ENCODE measurements at places on chromosomes 12 and 14.

- H3K4me1 ChIP-seq = peaks cover 2% of the 10 kb centered on the region
- H3K27ac ChIP-seq = no peak overlapping the region
- H3K36me3 ChIP-seq = no peaks in the 10 kb centered on the region
- peaks cover 20% of the 10 kb centered on the region for H3K27me3 ChIP-seq
- DNase-seq = no peak
Measured at GRCh38 chr12:53093777-53094393, 3.6 kb upstream of the IGFBP6 start.

DNA sequence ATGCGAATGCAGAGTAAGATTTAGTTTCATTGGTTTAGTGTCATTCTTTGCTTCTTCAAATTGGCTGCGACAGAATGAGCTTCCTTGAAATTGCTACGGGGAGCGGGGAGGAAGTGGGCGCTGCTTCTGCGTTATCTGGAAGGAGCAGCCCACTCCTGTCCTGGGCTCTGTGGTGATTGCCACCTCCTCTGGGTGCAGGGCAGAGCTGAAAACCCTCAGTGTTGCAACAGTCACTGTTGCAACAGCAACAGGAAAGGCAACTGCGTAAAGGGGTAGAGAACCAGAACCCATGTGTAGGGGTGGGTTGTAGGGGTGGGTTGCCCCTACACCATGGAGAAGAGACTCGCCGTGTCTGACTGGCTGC is 57.7 kb downstream of the MAX start:
- peaks cover 6% of the 10 kb centered on the region for H3K4me1 ChIP-seq
- H3K4me3 ChIP-seq = no peak overlapping the region
- H3K27me3 ChIP-seq = no peaks in the 10 kb centered on the region
- H3K36me3 ChIP-seq = no peaks in the 10 kb centered on the region
- DNase-seq = no peak

- no peaks in the 10 kb centered on the region for H3K27me3 ChIP-seq
- peak overlapping the region; percentile 65 for H3K27ac ChIP-seq
- no peak for DNase-seq
- peak overlapping the region; percentile 94 for H3K4me3 ChIP-seq
- peaks cover 2% of the 10 kb centered on the region for H3K4me1 ChIP-seq
- H3K36me3 ChIP-seq = no peaks in the 10 kb centered on the region
Measured at GRCh38 chr12:64609536-64610078, 688 bp upstream of the RASSF3 start.

GRCh38 chr12:113416091-113416754 is 6.0 kb upstream of the SDSL start:
- H3K27ac ChIP-seq = no peak overlapping the region
- H3K4me1 ChIP-seq = no peaks in the 10 kb centered on the region
- no peaks in the 10 kb centered on the region for H3K27me3 ChIP-seq
- H3K4me3 ChIP-seq = no peak overlapping the region
- no peak for DNase-seq
- H3K36me3 ChIP-seq = no peaks in the 10 kb centered on the region

DNA sequence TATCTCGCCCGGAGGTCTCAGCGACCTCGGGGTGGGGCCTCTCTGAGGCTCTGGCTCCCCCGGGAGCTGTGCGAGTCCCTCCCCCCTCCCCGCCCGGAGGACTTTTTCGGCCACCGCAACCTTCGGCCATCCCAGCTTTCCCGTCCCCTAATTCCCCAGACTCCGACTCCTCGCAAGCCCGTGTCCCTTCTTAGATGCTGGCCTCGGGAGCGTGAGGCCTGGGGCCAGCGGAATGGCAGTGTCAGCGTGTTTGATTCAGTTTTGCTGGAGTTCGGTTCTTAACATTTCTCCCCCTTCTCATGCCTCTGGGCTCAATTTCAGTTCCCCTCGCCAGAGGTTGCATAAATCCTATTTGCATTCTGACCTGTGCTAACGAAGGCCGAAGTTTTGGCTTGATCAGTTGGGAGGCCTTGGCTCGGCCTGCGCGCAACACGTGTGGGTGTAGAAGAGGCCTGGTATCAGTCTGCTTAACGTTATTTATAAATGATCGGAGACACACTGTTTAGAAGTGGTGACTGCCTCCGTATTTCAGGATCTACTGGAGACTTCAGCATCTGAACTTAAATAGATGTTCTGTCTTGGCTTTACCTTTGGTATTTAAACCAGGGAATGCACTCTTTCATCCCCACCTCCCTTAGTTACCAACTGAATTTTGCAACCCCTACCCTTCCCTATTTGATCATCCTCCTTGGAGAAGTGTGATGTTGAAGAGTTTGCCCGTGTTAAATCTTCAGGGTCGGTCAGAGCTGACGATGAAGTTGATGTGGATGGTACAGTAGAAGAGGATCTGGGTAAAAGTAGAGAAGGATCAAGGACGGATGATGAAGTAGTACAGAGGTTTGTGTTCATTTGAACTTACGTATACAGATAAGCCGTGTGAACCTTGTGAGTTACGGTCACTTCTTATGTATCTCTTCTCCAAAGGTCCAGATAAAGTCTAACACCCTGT is 851 bp downstream of the HSP90B1 start:
- peak overlapping the region; percentile 89 for H3K4me3 ChIP-seq
- no peak for DNase-seq
- peak overlapping the region; percentile 85 for H3K27ac ChIP-seq
- H3K27me3 ChIP-seq = no peaks in the 10 kb centered on the region
- peaks cover 3% of the 10 kb centered on the region for H3K4me1 ChIP-seq

- no peak overlapping the region for H3K4me3 ChIP-seq
- no peaks in the 10 kb centered on the region for H3K36me3 ChIP-seq
- no peak for DNase-seq
Measured at GRCh38 chr14:101717663-101718490, 43.6 kb upstream of the PPP2R5C start.

- peaks cover 36% of the 10 kb centered on the region for H3K36me3 ChIP-seq
- H3K27me3 ChIP-seq = peaks cover 47% of the 10 kb centered on the region
- no peak overlapping the region for H3K4me3 ChIP-seq
- peaks cover 4% of the 10 kb centered on the region for H3K4me1 ChIP-seq
- no peak overlapping the region for H3K27ac ChIP-seq
Measured at GRCh38 chr12:113461666-113462065, 10.0 kb downstream of the LHX5 start.

DNA sequence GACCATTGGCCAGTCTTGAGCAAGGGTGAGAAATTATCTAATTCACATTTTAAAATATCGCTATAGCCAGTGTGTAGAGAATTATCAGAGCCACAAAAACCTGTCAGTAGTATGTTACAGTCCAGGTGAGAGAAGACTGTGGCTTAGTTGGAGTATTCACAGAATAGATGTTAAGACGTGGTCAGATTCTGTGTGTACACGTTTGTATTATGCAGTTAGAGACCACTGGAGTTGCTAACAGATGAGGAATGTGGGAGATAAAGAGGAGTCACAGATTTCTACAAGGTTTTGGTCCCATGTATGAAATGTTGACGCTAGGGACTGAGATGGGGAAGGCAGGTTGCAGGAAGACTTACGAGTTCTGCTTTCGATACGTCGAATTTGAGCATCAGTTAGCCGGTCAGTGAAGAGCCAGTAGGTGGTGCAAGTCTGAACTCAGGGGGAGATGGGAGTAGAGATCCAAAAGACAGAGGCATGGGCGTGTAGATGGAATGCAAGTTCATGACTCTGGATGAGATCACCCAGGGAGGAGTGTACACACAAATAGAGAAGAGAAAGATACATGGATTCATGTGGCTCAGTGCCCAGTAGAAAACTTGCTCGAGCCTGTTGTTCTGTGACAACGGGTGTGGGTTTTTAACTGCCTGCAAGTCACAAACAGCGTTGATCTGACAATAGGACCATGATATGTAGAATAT is 114.8 kb upstream of the FLRT2 start:
- no peaks in the 10 kb centered on the region for H3K36me3 ChIP-seq
- DNase-seq = peak; percentile 45
- H3K4me1 ChIP-seq = no peaks in the 10 kb centered on the region

GRCh38 chr12:32794281-32794680 is 38.6 kb upstream of the YARS2 start:
- no peak overlapping the region for H3K4me3 ChIP-seq
- no peaks in the 10 kb centered on the region for H3K27me3 ChIP-seq
- no peaks in the 10 kb centered on the region for H3K4me1 ChIP-seq
- no peak for DNase-seq
- no peak overlapping the region for H3K27ac ChIP-seq
- H3K36me3 ChIP-seq = peaks cover 18% of the 10 kb centered on the region

- H3K4me1 ChIP-seq = no peaks in the 10 kb centered on the region
- no peak for DNase-seq
- peaks cover 26% of the 10 kb centered on the region for H3K27me3 ChIP-seq
- H3K4me3 ChIP-seq = no peak overlapping the region
Measured at GRCh38 chr12:21938879-21939278, 2.3 kb downstream of the ABCC9 start.

- H3K36me3 ChIP-seq = no peaks in the 10 kb centered on the region
- DNase-seq = no peak
- H3K27ac ChIP-seq = no peak overlapping the region
- H3K27me3 ChIP-seq = no peaks in the 10 kb centered on the region
- H3K4me3 ChIP-seq = no peak overlapping the region
Measured at GRCh38 chr12:116677202-116677661, 60.6 kb downstream of the SPRING1 start.

GRCh38 chr14:59123975-59124374 is 64.5 kb upstream of the DAAM1 start:
- no peaks in the 10 kb centered on the region for H3K36me3 ChIP-seq
- H3K4me3 ChIP-seq = no peak overlapping the region
- no peak overlapping the region for H3K27ac ChIP-seq
- DNase-seq = no peak
- H3K27me3 ChIP-seq = no peaks in the 10 kb centered on the region

- no peaks in the 10 kb centered on the region for H3K4me1 ChIP-seq
- peak; percentile 66 for DNase-seq
- no peaks in the 10 kb centered on the region for H3K36me3 ChIP-seq
- H3K4me3 ChIP-seq = no peak overlapping the region
Measured at GRCh38 chr12:11581179-11581755, 68.2 kb upstream of the ETV6 start.

DNA sequence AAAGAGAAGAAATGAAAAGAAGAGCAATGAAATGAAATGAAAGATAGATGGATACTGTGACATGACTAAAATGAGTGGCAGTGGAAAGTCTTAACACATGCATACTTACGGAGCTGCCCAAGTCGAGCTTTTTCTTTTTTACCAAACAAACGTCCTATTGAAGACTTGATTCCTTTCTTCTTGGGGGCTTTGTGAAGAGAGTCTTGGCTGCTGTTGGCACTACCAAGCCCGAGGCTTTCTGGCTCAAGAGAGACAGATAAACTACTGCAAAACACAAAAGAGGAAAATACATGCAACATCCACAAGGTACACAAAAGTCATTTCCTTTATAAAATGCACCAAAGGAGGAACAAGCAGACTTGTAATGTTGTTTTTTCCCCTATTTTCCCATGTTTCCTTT is 261.2 kb downstream of the ACSS3 start:
- H3K36me3 ChIP-seq = no peaks in the 10 kb centered on the region
- H3K4me3 ChIP-seq = no peak overlapping the region
- no peak for DNase-seq
- no peaks in the 10 kb centered on the region for H3K27me3 ChIP-seq
- no peak overlapping the region for H3K27ac ChIP-seq

GRCh38 chr12:128387811-128388422 is 120.9 kb downstream of the TMEM132C start:
- H3K4me1 ChIP-seq = peaks cover 1% of the 10 kb centered on the region
- H3K36me3 ChIP-seq = no peaks in the 10 kb centered on the region
- DNase-seq = peak; percentile 91
- H3K4me3 ChIP-seq = no peak overlapping the region
- no peak overlapping the region for H3K27ac ChIP-seq

GRCh38 chr12:87676731-87677130 is 352.5 kb downstream of the C12orf50 start:
- H3K27me3 ChIP-seq = no peaks in the 10 kb centered on the region
- no peak overlapping the region for H3K4me3 ChIP-seq
- H3K27ac ChIP-seq = no peak overlapping the region
- no peaks in the 10 kb centered on the region for H3K36me3 ChIP-seq
- no peaks in the 10 kb centered on the region for H3K4me1 ChIP-seq
- DNase-seq = no peak

- H3K27me3 ChIP-seq = no peaks in the 10 kb centered on the region
- no peak overlapping the region for H3K4me3 ChIP-seq
- no peak overlapping the region for H3K27ac ChIP-seq
Measured at GRCh38 chr12:128956755-128957154, 103.5 kb downstream of the GLT1D1 start.

GRCh38 chr14:69612014-69612782 is 802 bp downstream of the SUSD6 start:
- peaks cover 8% of the 10 kb centered on the region for H3K4me1 ChIP-seq
- no peaks in the 10 kb centered on the region for H3K36me3 ChIP-seq
- no peaks in the 10 kb centered on the region for H3K27me3 ChIP-seq
- H3K4me3 ChIP-seq = peak overlapping the region; percentile 60
- DNase-seq = no peak

- H3K4me1 ChIP-seq = no peaks in the 10 kb centered on the region
- H3K27me3 ChIP-seq = no peaks in the 10 kb centered on the region
- H3K36me3 ChIP-seq = no peaks in the 10 kb centered on the region
- H3K27ac ChIP-seq = no peak overlapping the region
- no peak overlapping the region for H3K4me3 ChIP-seq
Measured at GRCh38 chr14:89892953-89893352, 61.6 kb downstream of the EFCAB11 start.

DNA sequence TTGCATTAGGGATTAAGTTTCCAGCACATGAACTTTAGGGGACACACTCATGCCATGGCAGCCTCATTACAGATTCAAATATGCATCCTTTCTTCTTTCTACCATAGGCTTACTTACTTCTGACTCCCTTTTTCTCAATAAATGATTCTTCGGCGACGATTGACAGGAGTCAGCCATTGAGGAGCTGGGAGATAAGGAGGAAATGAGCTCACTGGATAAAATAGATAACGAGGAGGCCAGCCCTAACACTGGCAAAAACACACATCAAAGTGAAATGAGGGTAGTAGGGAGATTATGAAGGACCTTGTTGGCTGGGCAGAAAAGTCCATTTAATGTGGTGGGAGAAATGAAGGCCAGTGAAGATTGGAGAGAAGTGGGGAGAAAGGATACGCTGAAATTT is 172.2 kb downstream of the SLC41A2 start:
- H3K36me3 ChIP-seq = no peaks in the 10 kb centered on the region
- no peaks in the 10 kb centered on the region for H3K27me3 ChIP-seq
- no peak overlapping the region for H3K27ac ChIP-seq
- H3K4me1 ChIP-seq = 0 out of 2 replicates have a peak, but pooled peaks cover 2% of the 10 kb centered on the region
- no peak for DNase-seq
- H3K4me3 ChIP-seq = no peak overlapping the region

DNA sequence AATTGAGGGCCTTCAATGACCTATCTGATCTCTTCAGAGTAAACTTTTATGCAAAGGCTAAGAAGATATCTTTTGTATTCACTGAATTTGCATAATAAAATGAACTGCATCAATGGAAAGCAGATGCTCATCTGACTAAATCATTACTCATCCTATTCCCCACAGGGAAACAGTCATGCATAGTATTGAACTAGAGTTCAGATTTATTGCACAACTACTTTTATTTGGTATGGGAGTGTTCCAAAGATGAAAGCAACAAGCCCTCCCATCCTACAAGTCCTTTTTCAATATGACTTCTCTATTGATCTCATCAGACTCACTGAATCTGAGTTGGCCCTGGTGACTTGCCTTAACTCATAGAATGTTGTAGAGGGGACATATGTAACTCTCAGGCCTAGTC is 159.8 kb downstream of the KITLG start:
- no peaks in the 10 kb centered on the region for H3K27me3 ChIP-seq
- no peak for DNase-seq
- H3K4me1 ChIP-seq = no peaks in the 10 kb centered on the region
- H3K36me3 ChIP-seq = no peaks in the 10 kb centered on the region

- DNase-seq = no peak
- H3K27me3 ChIP-seq = no peaks in the 10 kb centered on the region
- no peaks in the 10 kb centered on the region for H3K36me3 ChIP-seq
Measured at GRCh38 chr14:86838363-86838762, 1154.6 kb downstream of the GALC start.

- H3K27ac ChIP-seq = no peak overlapping the region
- peaks cover 12% of the 10 kb centered on the region for H3K36me3 ChIP-seq
- no peaks in the 10 kb centered on the region for H3K27me3 ChIP-seq
- no peak for DNase-seq
Measured at GRCh38 chr12:110039085-110039807, 9.1 kb downstream of the C12orf76 start.

Data from H1 (cell line).